ENCODE measurements at places on chromosomes 16 and 17.

DNA sequence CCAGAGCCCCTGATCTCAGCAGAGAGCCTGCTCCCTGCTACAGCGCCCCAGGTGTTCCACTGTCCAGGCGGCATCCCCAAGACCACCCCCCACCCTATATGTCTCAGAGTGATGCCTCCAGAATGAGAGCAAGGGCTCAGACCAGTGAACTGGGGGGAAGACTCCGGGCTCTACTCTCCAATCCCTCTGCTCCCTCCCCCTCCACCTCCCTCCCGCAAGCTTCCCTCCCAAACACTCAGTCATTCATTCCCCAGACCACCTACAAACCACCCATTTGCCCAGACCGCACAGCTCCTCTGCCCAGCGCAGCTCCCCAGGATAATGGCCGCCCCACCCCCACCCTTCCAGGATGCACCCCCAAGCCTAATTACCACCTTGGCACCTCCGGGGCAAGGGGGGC is 59.4 kb upstream of the TAC4 start:
- no peak for DNase-seq

DNA sequence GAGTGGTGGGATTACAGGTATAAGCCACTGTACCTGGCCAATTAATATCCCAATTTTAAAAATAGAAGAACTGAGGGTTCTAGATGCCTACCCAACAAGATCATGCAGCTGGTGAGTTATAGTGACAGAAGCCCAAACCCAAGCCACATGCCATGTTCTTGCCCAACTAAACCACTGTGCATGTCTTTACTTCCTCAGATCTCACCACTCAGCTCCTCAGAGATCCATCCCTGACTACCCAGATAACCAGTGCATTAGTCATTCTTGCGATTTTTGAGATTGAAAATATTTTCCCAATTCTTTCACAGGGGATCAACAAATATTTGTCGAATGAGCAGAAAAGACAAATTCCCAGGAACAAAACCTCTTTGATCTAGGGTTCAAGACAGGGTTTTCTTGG is 303.1 kb downstream of the CBLN1 start:
- no peak for DNase-seq

GRCh38 chr17:3639981-3640596 is 3.5 kb downstream of the CTNS start:
- no peak for DNase-seq

DNA sequence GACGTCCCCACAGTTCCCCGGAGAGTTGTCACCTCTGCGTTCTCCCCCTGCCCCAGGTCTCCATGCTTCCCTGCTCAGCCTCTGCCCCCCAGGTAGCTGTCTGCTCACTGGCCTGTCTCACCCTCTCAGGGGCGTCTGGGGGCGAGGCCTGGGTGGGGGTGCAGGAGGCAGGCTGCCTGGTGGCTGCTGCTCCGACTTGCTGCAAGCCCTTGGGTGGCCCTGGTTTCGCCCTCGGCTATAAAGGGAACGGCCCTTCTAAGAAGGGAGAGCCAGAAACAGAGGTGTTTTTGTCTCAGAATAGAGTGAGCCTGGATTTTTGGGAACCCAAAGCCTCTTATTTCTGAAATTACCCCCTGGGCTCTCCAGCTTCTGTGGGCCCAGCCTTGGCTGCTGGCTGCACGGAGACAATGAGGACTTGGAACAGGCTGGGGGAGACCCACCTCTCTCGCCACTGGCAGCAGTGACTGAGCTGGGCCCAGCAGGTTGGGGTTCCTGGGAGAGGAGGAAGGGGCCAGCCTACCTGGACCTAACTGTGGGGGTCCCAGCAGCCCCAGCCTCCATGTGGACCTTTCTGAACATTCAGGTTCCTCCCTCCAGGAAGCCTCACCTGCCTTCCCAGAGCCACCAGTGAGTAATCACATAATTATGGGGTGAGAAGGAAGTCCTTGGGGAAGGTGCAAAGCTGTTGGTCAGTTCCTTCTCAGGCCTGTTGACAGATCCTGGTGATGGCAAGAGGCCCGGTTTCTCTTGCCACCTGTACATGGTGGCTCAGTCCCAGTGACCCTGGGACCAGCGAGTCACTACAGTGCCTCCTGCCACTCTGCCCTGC is 15.5 kb upstream of the SPNS2 start:
- DNase-seq = no peak

DNA sequence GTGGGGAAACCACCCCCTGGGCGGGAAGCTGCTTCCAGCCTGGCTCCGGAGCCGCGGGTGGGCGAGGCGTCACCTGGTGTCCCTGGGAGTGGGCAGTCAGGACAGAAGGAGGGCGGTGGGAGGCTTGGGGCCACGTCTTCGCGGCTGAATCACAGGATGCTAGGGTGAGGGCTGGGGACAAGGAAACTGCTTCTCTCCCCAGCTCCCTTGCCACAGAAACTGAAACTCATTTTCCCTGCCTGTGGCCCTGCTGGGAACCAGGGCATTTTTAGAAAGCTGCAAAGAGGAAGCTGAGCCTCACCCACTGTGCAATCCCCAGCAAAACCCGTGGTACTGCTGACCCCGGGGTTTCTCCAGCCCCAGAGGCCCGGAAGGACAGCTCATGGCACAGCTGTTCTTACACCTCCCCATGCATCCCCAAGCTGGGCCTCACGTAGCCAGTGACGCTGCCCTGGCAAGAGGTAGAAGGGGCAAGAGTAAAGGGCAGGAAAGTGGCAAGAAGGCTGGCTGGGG is 8.2 kb downstream of the RHBDF2 start:
- DNase-seq = no peak

- peak; percentile 36 for DNase-seq
Observed at GRCh38 chr16:81481207-81481821, 36.7 kb downstream of the CMIP start.

GRCh38 chr17:64120159-64120810 is 9.7 kb downstream of the ERN1 start:
- DNase-seq = no peak

GRCh38 chr16:26263406-26263805 is 571.6 kb downstream of the HS3ST4 start:
- DNase-seq = no peak

- no peak for DNase-seq
Observed at GRCh38 chr17:13568582-13569397, 32.9 kb downstream of the HS3ST3A1 start.

DNA sequence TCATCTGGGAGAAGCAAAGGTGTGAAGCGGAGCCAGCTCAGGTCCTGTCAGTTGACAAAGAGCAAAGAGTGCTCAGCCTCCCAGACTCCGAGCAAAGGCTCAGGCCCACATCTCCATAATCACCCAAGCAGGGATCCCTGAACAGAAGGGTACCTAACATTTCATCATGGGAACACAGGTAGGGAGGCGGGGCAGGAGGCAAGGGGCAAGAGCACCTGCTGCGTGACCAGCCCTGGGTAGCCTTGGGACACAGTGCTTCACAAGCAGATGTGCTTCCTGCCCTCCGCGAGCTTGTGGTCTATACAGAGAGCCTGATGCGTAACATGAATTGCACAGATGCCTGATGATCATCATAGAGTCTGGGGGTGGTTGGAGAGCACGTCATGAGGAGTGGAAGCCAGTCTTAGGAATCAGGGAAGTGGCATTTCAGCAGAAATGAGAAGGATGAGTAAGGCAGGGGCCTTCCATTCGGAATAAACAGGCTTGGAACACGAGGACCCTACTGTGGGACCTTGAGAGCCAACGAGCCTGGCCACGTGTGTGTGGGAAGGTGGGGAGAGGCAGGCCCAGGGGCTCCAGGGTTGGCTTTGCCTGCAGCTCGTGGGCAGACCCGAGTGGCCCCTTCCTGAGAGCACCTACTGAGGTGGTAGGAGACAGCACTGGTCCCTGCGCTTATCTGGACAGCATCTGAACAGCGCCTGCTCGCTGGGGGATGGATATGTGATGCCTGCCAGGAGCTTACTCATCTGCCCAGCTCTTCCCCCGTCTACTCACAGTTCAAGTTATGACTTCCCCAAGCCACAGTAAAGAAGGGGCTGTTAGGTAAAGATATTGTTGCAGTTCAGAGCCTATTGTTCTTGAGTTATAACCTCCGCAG is 125.8 kb downstream of the CCDC182 start:
- DNase-seq = no peak

DNA sequence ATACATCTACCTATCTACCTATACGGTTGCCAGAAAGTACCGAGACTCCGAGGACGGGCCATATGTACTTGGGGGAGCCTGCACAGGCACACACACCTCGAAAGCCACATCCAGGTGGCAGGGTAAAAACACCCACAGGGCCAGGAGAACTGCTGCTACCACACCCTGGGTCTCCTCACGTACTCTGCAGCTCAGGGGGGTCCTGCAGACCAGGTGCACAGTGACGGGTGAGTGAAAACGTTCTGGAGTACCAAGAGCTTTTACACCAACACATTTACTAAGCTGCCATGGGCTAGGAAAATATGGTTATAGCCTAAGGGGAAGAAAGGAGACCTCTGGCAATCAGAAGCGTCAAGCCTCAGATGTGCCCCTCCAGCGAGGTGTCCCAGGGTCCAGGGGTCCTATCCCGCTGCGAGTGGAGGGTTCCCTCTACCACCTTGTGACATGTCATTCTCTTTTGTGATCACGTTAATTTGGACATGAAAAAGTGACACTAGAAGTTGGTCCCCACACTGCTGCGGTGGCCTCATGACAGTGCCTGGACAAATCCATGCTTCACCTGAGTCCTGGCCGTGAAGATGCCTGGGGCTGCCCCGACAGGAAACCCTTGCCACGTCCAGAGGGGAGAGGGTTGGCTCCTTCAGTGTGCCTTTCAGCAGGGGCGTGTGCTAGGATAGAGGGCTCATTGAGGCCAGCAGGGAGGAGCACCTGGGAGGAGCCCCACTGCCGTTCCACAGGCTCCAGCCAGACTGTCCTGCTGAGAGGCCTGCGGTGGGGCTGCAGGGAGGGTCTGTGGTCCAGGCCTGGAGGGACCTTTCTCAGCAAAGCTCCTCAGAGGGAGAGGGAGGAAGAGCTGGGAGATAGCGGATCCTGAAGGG is 1.8 kb downstream of the CANT1 start:
- DNase-seq = no peak

DNA sequence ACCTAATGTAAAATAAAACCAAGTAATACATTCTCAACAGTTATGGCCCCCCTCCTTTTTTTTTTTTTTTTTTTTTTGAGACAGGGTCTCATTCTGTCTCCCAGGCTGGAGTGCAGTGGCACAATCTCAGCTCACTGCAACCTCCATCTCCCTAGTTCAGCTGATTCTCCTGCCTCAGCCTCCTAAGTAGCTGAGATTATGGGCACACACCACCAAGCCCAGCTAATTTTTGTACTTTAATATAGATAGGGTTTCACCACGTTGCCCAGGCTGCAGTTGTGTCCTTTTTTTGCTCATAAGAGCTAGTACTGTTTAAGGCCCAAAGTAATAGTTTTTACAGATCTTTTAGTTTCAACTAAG is 18.3 kb downstream of the EARS2 start:
- DNase-seq = no peak

DNA sequence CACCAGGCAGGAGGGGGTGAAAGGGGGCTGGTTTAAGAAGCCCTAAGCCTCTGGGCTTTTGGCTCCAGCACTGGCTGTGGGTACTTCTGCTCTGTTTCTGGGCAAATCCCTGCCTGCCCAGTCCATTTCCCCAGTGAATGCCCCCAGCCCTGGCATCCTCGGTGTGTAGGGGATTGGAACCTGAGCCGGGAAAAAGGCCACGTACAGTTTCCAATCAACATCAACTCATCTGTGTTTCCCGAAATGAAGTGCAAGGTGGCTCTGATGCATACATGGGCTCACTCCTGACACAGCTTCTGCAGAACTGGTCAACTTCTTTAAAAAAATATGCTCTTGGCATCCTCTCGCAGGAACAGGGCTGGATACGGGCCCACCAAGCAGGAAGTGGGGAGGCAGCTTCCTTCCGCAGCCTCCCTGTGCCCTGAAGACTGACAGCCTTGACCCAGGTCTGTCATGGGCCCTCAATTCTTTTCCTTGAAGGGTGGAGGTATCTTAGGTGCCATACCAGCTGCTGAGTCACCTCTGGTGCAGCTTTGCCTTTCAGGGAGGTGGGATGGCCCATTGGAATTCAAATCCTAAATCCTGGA is 73.3 kb downstream of the N4BP1 start:
- no peak for DNase-seq

- no peak for DNase-seq
Observed at GRCh38 chr17:27657620-27658019, 26.6 kb downstream of the LGALS9 start.

GRCh38 chr16:10622036-10622921 is 41.9 kb upstream of the EMP2 start:
- no peak for DNase-seq

DNA sequence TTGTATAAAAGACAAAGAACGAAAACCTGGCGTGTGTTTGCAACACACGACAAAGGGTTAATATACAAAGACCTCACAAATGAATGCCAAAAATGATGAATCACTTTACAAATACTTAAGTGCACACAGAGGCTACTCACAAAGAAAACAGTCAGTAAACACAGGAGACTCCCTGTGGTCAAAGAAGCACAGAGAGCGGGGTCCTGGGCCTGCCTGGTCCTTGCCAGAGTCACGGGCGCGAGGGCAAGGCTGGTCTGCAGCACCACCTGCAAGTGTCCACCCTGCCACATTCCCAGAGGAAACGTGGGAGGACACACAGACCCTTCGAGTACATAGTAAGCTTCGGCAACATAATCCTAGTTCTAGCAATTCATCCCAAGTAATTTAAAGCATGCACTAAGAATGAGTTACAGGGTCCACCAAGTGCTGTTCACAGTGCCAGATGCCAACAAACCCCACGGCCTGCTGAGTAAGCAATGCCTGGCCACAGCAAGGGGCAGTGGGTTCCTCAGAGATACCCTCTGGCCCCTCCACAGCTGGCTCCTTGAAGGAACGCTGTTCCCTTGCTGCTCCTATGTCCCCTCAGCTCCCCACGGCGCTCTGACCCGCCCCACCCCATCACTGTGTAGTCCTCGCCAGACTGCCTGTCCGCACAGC is 24.6 kb upstream of the FAAP100 start:
- no peak for DNase-seq

DNA sequence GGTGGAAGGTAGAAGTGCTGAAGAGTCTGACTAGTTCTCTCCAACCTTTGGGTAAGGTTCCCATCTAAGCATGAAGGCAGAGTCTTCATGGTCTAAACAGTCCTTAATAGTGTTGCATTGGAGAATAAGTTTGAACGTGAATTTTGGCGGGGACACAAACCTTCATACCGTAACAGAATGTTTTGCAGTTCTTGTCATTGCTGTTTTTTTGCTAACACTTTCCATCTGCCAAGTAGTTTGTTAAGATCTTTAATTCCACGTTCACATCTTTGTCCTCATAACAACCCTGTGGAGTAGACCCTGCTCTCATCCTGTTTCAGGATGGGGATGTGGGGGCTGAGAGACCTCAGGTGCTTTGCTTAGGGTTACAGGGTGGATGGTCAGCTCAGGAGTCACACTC is 936.9 kb upstream of the EEF2KMT start:
- DNase-seq = no peak

GRCh38 chr16:51163894-51164566 is 13.0 kb upstream of the SALL1 start:
- DNase-seq = no peak

DNA sequence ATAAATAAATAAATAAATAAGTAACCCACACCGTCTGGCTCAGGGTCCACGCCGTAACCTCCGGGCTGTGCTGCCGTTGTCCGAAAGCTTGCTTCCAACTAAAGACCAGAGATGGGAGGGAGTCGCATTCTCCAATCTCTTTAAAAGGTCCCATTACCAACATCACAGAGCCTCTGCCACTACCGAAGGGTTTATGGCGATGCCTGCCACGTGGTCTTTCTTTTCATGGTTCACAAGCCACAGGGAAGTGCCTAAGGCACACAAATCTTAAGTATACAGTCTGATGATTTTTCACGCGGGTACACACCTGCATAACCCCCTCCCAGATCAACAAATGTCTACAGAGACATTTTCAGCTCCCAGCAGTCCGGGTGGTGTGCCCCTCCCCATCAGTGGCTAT is 1.4 kb downstream of the COTL1 start:
- DNase-seq = no peak
